ENCODE measurements at places on chromosomes 2 and 18.

GRCh38 chr2:169172151-169172735 lies 102.9 kb downstream of the DHRS9 start:
- no peak for DNase-seq

GRCh38 chr2:150482111-150482510 lies 5.4 kb downstream of the RND3 start:
- no peak for DNase-seq

- no peak for DNase-seq
Measured at GRCh38 chr2:138922973-138923563, 142.9 kb upstream of the NXPH2 start.

- DNase-seq, result no peak
Measured at GRCh38 chr2:61961231-61961901, 55.9 kb downstream of the COMMD1 start.

DNA sequence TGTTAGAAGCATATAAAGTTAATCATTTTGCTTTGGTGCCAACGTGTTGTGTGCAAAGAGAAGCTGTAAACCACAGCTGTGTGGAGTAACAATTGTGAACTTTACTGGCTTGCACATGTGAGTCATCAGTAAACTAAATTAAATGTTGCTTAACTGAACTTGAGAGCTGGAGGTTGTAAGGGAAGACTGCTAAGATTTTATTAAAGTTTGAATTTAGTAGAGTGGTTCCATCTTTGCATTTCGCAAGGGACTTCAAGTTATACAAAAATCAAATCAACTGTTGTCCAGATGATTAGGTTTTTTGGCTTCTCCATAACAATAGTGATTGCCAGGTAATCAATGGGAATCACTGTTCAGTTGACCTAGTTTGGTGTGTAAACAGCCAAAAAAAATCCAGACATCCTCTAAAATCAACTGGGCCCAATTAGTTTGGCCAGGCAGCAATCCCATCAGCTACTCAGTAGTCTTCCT lies 247.4 kb downstream of the MYO3B start:
- DNase-seq, result peak; percentile 23

GRCh38 chr2:10265329-10266132 lies 37.2 kb upstream of the HPCAL1 start:
- DNase-seq, result peak; percentile 56

DNA sequence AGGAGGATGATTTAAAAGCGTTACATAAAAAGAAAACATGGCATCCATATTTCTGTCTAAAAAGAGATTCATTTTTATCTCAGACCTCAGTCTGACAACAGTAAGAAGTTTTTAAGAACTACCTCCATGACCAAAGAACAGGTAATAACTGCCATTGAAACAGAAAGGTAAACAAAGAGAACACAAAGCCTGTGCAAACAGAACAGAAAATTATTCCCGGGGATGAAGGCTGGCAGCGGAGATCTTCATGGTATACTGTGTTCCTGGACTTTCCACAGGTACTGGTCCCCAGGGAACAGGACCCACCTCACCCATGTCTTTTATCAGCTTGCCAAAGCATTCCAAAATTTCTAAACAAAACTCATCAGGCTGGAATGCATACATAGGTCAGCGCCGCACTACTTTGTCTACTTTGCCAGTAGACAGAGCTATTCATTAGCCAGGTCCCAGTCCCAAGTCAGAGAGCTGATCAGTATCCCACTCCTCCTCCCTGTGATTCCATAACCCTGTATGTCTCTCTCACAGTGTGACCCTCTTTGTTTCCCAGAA lies 277.3 kb downstream of the MBD2 start:
- no peak for DNase-seq

GRCh38 chr18:63520053-63520685 lies 22.0 kb upstream of the SERPINB12 start:
- no peak for DNase-seq

All from AG20443 (cell line).